Mesendoderm (in vitro differentiated cells): ENCODE measurements at places on chromosomes 6 and 20.

- H3K27ac ChIP-seq = no peak overlapping the region
- DNase-seq = no peak
- H3K27me3 ChIP-seq = no peaks in the 10 kb centered on the region
- H3K36me3 ChIP-seq = no peaks in the 10 kb centered on the region
- H3K4me1 ChIP-seq = peaks cover 3% of the 10 kb centered on the region
Observed at GRCh38 chr6:28585335-28585734, 59.7 kb downstream of the GPX5 start.

- no peaks in the 10 kb centered on the region for H3K27me3 ChIP-seq
- no peak overlapping the region for H3K27ac ChIP-seq
- H3K4me3 ChIP-seq = no peak overlapping the region
- H3K36me3 ChIP-seq = no peaks in the 10 kb centered on the region
- no peak for DNase-seq
- no peaks in the 10 kb centered on the region for H3K4me1 ChIP-seq
Observed at GRCh38 chr6:124573953-124574352, 388.3 kb upstream of the RNF217 start.

DNA sequence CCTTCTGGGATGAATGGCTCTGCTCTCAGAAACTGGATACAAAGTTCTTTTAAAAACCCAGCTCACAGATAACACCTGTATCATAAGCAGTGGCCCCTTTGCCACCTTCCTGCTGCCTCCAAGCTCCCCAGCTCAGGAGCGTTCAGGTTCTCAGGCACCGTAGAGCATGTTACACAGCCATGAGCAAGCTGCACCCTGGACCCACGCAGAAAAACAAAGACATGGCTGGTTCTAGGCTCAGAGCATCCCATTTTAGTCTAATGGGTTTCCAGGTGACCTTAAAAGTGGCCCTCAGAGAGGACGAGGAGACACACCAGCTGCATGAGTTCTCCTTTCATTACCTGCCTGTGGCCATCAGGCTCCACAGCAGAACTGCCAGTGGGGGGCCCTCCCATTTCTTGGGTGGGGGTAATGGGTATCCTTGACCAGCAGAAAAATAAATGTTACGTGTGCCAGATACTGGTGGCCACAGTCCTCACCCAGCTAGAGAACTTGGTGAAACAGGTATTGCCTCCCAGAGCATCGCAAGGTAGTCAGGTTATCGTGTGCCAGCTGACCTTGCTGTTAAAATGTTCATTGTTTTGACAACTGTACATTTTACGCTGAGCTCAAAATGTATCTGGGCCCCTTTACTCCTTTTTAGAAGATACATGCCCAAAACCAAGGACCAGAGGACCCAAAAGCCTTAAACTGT lies 7.5 kb downstream of the PSMA7 start:
- no peaks in the 10 kb centered on the region for H3K27me3 ChIP-seq
- H3K4me1 ChIP-seq = no peaks in the 10 kb centered on the region
- no peak for DNase-seq
- no peak overlapping the region for H3K27ac ChIP-seq

GRCh38 chr20:2858591-2858990 lies 14.7 kb upstream of the PTPRA start:
- no peaks in the 10 kb centered on the region for H3K36me3 ChIP-seq
- H3K4me3 ChIP-seq = no peak overlapping the region
- H3K27me3 ChIP-seq = no peaks in the 10 kb centered on the region
- H3K4me1 ChIP-seq = no peaks in the 10 kb centered on the region
- H3K27ac ChIP-seq = no peak overlapping the region

DNA sequence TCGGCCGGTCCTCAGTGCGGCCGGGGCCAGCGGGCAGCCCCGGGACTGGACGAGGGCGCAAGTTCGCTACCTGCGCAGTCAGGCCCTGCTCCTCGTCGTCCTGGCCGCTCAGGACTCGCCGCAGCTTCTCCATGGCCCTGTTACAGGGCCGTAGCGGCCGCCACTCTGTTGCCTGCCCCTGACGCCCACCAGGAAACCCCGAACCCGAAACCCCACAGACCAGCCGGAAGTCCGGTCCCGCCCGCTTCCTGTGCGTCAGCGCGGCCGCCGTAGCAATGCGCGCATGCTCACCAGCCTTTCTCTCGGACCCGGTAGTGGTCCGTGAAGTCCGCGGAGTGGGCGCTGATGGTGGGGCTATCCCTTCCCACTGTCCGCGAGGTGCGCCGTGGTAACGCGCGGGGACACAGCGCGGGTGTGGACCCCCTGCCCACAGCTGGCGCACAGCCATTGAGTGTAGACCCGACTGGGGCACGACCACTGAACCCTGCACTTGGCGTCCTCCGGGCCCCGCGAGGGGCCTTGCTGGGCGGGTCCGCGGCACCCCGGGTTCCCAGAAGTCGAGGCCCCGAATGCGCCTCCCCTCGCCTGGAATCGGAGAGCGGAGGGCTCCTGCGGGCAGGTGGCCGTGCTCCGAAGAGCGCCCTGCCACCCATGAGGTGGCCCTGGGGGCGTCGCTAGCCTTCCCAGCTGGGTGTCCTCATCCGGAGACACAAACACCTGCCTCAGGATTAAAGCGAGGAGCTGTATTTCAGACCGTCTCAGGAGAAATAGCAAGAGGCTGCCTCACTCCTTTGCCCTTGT lies at the start of gene SFT2D1:
TSS of gene SFT2D1 (minus strand) at position 197 of the 801 bp plus-strand sequence. CDS start at position 133, 64 bp downstream.
- H3K36me3 ChIP-seq = peaks cover 2% of the 10 kb centered on the region
- H3K4me3 ChIP-seq = peak within 1 kb of the TSS; percentile 22
- no peaks in the 10 kb centered on the region for H3K27me3 ChIP-seq
- peaks cover 2% of the 10 kb centered on the region for H3K4me1 ChIP-seq
- H3K27ac ChIP-seq = peak within 1 kb of the TSS; percentile 57
